SJSA1 (cell line): ENCODE measurements at places on chromosomes 6 and 20. TPM values are rescaled to one million over a fixed set of nuclear protein-coding genes. Genes with fewer than 3 reads are reported as not detected.

- no peaks in the 10 kb centered on the region for H3K4me1 ChIP-seq
- no peak overlapping the region for H3K27ac ChIP-seq
- no peaks in the 10 kb centered on the region for H3K36me3 ChIP-seq
- DNase-seq: no peak
- no peaks in the 10 kb centered on the region for H3K27me3 ChIP-seq
These were observed 86.7 kb downstream of the BMP6 start for GRCh38 chr6:7812623-7813022.

DNA sequence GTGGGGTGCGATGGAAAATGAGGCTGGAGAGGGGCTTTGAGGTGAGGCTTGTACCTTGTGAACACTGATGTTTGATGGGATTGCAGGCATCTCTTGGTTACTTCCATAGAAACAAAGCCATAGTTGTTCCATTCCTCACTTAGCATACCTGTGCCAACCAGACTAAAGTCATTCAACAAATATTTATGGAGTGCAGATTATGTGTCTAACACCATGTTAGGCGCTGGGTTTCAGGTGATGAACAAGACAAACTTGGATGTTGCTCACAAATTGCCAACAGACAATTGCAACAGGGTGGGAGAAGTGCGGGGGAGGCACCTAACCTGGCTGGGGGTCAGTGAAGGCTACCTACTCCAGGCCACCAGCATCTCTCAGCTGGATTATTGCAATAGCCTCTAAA is 1.5 kb downstream of the TTPAL start:
- H3K36me3 ChIP-seq: peaks cover 22% of the 10 kb centered on the region
- peaks cover 15% of the 10 kb centered on the region for H3K4me1 ChIP-seq
- DNase-seq: no peak
- no peaks in the 10 kb centered on the region for H3K27me3 ChIP-seq

- DNase-seq: no peak
- no peak overlapping the region for H3K27ac ChIP-seq
- H3K36me3 ChIP-seq: no peaks in the 10 kb centered on the region
- no peaks in the 10 kb centered on the region; the same call in 1 of the 2 replicates for H3K4me1 ChIP-seq
- no peak overlapping the region for H3K4me3 ChIP-seq
- H3K27me3 ChIP-seq: no peaks in the 10 kb centered on the region
These were observed 87.7 kb downstream of the PLCG1 start for GRCh38 chr20:41225091-41225490.

DNA sequence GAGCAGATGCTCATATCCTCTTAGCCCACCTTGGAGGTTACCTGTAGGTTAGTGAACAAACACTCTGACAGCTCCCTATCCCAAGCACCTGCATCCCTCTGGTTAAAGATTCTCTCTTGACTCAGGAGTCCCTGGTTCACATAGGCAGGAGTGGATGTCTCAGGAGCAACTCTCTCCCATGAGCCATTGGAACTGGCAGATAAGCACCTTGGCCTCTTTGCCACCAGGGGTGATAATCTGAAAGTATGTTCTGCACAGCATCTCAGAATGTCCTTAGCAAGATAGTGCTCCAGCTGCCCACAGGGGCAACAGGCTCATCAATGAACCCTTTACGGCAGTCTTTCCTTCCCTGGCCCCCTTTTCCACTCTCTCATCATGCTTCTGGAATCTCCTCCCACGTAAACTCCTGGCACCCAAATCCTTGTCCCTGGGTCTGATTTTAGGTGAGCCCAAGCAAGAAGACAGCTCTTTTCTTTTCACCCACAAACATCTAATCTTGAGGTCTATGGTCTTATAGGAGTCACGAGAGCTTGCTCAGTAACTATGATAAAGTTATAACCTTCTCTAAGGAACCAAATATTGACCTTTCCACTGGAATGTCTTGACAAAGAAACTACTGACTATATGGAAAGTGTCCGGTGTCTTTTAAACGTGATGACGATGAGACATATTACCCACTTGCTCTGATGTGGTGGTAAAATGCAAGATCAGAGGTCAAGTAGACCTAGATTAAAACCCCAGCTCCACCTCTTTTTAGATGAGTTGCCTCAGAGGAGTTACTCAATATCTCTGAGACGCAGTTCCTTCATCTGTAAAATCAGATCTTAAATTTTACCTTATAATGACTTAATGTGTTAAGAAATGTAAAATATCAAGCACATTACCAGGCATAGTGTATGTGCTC is 39.8 kb upstream of the ISM1 start:
- no peak overlapping the region for H3K4me3 ChIP-seq
- DNase-seq: no peak
- peaks cover 5% of the 10 kb centered on the region; the same call in 1 of the 2 replicates for H3K4me1 ChIP-seq
- H3K36me3 ChIP-seq: no peaks in the 10 kb centered on the region
- no peak overlapping the region for H3K27ac ChIP-seq

DNA sequence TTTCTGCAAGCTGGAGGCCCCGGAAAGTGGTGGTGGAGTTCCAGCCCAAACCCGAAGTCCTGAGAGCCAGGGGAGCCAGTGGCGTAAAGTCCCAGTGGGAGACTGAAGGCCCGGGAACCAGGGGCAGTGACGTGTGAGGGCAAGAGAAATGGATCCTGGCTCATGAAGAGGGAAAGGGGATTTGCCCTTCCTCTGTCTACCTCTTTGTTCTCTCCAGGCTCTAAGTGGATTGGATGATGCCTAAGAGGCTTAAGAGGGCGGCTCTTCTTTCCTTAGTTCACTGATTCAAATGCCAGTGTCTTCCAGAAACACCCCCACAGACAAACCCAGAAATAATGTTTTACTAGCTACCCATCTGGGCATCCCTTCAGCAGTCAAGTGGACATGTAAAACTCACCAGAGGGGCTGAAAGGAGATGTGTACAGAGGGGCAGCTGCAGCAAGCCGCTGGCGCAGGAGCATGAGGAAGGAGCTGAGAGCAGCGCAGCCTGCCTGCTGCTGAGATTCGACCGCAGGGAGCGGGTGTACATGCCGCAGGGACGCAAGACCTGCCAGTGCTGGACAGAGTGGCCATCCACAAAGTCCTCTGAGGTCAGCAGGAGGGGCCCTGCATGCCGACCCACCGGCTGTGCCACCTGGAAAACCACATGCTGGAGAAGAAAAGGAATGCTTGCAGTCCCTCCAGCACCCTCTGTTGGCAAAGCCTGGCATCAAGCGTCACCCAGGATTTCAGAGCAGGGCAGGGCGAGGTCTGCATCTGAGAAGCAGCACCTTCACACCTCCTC is 29.5 kb downstream of the CDYL start:
- peaks cover 6% of the 10 kb centered on the region for H3K36me3 ChIP-seq
- no peak for DNase-seq
- H3K27me3 ChIP-seq: no peaks in the 10 kb centered on the region

GRCh38 chr6:169048185-169048864 is 205.3 kb downstream of the THBS2 start:
- no peak overlapping the region for H3K27ac ChIP-seq
- peaks cover 7% of the 10 kb centered on the region for H3K4me1 ChIP-seq
- H3K27me3 ChIP-seq: no peaks in the 10 kb centered on the region
- DNase-seq: no peak
- H3K36me3 ChIP-seq: no peaks in the 10 kb centered on the region

GRCh38 chr6:110322151-110322873 is 35.8 kb downstream of the METTL24 start:
- DNase-seq: no peak
- no peaks in the 10 kb centered on the region for H3K36me3 ChIP-seq
- no peaks in the 10 kb centered on the region for H3K27me3 ChIP-seq
- H3K4me1 ChIP-seq: peaks cover 28% of the 10 kb centered on the region
- H3K27ac ChIP-seq: no peak overlapping the region

DNA sequence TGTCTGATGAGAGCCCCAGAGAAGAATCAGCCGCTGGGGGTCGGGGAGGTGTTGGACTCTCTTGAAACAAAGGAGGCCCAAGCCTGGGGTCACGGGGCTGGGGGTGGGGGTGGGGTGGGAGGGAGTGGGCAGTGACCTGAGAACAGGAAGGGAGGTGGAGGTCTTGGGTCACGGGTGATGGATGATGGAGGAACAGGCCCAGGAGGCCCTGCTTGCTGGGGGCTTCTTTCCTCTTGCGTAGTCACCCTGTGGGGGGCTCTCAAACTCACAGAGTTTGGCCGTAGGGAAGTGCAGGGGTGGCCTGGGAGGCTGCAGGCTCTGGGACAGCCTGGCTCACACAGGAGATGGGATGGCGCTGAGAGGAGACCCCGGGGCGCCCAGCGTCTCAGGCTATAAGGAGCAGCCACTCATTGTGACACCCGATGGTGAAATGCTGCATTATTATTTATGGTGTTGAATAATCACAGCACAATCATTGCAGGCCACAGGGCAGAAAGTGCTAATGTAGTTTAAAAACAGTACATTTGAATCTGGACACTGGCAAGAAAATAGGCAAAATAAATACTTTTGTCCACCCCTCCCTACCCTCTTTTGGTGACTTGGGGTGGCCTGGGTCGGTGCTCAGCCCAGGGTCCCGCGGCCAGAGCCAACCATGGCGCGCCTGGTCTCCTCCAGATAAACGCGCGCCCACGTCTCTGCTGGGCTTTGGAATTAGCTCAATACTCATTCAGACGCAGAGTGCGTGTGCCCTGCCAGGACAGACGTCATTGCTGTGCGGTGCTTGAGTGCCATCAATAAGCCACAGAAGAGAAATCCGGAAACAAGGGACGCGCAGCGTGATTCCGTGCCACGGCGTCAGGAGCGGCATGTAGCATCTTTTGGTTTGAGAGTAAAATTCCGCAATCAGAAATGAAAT is 27.3 kb upstream of the BHLHE23 start:
- no peak for DNase-seq
- H3K4me3 ChIP-seq: no peak overlapping the region
- H3K4me1 ChIP-seq: no peaks in the 10 kb centered on the region

- H3K27me3 ChIP-seq: no peaks in the 10 kb centered on the region
- no peaks in the 10 kb centered on the region for H3K4me1 ChIP-seq
- no peak overlapping the region for H3K4me3 ChIP-seq
- H3K27ac ChIP-seq: no peak overlapping the region
These were observed 88.9 kb downstream of the MAP3K5 start for GRCh38 chr6:136703331-136703865.

- peaks cover 12% of the 10 kb centered on the region for H3K4me1 ChIP-seq
- H3K4me3 ChIP-seq: peak within 1 kb of the TSS; percentile 92
- DNase-seq: peak; percentile 78
- H3K27ac ChIP-seq: peak within 1 kb of the TSS; percentile 70
- peaks cover 8% of the 10 kb centered on the region for H3K36me3 ChIP-seq
These were observed at the start of gene PERP for GRCh38 chr6:138107078-138107751. Gene PERP (minus strand): TSS chr6:138107419. CDS start chr6:138107340, 79 bp downstream.

DNA sequence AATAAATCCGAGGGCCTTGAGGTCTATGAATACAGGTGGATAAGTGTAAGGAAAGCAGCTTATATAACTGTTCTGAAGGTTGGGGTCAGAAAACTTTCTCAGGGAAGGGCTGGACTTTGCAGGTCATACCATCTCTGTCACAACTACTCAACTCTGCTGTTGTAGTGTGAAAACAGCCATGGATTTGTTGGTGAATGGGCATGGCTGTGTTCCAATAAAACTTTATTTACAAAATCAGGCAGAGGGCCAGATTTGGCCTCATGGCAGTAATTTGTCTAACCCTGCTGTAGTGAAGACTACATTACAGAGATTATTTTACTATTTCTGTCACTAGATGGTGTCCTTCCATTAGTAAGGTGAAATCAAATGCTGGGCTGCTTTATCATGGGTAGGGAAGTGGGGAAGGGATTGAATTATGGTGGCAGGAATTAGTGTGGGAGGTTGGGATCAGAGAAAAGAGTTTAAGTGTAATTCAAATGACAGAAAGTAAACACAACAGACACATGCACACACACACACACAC is 409.6 kb upstream of the CHD6 start:
- no peaks in the 10 kb centered on the region for H3K36me3 ChIP-seq
- no peak overlapping the region for H3K27ac ChIP-seq
- H3K27me3 ChIP-seq: no peaks in the 10 kb centered on the region
- no peaks in the 10 kb centered on the region for H3K4me1 ChIP-seq
- H3K4me3 ChIP-seq: no peak overlapping the region
- DNase-seq: no peak

DNA sequence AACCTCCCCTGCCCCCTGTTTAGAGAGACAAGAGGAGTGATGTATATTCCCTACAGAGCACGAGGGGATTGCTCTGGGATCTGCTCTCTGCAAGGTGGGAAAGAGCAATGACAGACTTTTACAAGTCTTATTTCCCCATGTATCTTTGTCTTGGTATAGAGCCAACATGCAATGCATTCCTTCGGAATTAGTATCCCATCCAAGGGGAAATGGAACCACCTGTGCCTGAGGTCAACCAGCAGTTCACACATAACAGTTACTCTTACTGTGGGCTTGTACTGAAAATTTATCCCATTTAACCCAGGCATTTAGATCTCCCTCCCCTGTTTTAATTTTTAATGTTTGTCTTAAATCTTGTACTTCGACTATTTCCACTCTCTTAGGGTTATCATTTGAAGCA is 250.4 kb downstream of the C6orf118 start:
- H3K27ac ChIP-seq: peak overlapping the region; percentile 98
- H3K36me3 ChIP-seq: peaks cover 6% of the 10 kb centered on the region; the same call in 1 of the 2 replicates
- peak; percentile 70 for DNase-seq
- peaks cover 67% of the 10 kb centered on the region for H3K4me1 ChIP-seq
- H3K27me3 ChIP-seq: no peaks in the 10 kb centered on the region

- no peaks in the 10 kb centered on the region for H3K36me3 ChIP-seq
- H3K4me3 ChIP-seq: no peak overlapping the region
- peaks cover 45% of the 10 kb centered on the region for H3K4me1 ChIP-seq
- DNase-seq: peak; percentile 18
- H3K27ac ChIP-seq: no peak overlapping the region
- no peaks in the 10 kb centered on the region for H3K27me3 ChIP-seq
These were observed 25.2 kb downstream of the HLA-A start for GRCh38 chr6:29967379-29968010.

GRCh38 chr6:83310046-83310445 is 116.9 kb downstream of the RWDD2A start:
- H3K36me3 ChIP-seq: 0 out of 2 replicates have a peak, but pooled peaks cover 10% of the 10 kb centered on the region
- no peak overlapping the region for H3K27ac ChIP-seq
- H3K4me3 ChIP-seq: no peak overlapping the region
- H3K4me1 ChIP-seq: no peaks in the 10 kb centered on the region
- H3K27me3 ChIP-seq: no peaks in the 10 kb centered on the region

The RFX6 gene
- not detected in 2 replicates for total RNA-seq

The MUC22 gene
- total RNA-seq: not detected in 2 replicates

The KIAA1755 gene
- total RNA-seq: 0.03 and 0.44 TPM in 2 replicates

The RIPPLY2 gene
- not detected in 2 replicates for total RNA-seq

The CHRNA4 gene
- not detected in 2 replicates for total RNA-seq

The GABRR2 gene
- total RNA-seq: 0.09 TPM in 1 of 2 replicates, not detected in the other

The TFAP2D gene
- not detected in 2 replicates for total RNA-seq

The OR12D3 gene
- not detected in 2 replicates for total RNA-seq

The FAM83B gene
- not detected in 2 replicates for total RNA-seq

The WFDC2 gene
- total RNA-seq: not detected in 2 replicates
